Stimulated activated CD8-positive, alpha-beta memory T cell treated with anti-CD3 and anti-CD28 coated beads, Interleukin-4, amount 100 ng/mL, for 4 hours (primary cell): ENCODE measurements at places on chromosomes 16 and 17.

DNA sequence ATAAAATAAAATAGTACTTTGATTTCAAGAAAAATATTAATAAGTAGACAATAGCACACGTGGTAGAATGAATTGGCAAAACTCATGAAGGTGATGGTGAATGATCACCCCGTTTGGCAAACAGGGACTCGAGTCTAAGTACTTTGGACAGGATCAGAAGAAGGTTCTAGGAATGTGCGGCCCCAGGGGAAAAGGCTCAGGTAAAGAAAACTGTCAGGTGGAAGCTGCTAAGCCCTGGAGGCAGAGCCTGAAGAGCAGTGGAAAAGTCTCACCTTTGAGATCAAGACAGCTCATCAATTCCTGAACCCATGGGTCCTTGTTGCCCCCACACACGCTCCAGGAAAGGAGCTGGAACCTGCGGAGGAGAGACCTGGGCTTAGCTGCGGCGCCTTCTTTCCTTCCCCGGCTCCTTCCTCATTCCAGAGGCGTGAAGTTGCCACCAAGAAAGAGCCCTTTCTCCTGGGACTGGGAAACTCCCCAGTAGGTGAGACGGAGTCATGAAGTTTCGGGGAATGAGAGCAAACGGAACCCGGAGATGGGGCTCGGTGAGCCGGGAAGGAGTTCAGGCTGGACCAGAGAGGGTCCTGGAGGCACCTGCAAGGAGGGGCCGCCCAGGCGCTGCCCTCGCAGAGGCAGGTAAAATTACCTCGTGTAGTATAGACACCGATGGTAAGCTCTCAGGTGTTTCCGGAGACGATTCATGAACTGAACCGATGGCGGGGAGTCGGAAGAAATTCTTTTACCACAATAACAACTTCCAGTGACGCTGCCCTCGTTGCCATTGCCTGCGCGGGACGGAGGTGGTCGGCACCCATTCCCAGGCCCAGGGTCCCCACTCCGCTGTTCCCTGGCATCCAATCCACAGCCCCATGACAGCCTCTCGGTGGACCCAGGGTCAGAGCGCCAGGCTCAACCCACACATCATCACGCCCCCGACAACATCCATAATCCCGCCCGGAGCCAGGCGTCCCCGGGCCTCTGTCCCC, 1.2 kb upstream of the ZMYND15 start:
- DNase-seq: no peak

GRCh38 chr16:1884889-1885288, 12.9 kb upstream of the MEIOB start:
- no peak for DNase-seq

DNA sequence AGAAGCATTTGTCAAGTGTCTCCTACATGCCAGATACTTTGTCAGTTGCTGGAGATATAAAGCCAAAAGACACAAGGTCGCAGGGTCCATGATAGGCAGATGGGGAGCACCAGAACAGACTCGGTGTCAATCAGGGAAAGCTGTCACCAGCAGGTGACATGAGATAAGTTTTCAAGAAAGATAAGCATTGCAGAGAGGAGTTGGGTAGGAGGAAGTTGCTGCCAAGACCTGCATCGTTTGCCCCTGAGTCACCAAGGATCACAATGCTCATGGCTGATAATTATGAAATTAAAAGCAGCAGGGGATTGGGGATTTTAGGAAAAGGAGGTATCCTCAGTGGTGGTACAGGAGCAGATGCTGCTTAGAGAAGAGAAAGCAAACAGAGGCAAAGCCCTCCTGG, 551.1 kb upstream of the CDH11 start:
- no peak for DNase-seq

- no peak for DNase-seq
Observed at GRCh38 chr16:5875416-5875815, 777.8 kb upstream of the EEF2KMT start.

DNA sequence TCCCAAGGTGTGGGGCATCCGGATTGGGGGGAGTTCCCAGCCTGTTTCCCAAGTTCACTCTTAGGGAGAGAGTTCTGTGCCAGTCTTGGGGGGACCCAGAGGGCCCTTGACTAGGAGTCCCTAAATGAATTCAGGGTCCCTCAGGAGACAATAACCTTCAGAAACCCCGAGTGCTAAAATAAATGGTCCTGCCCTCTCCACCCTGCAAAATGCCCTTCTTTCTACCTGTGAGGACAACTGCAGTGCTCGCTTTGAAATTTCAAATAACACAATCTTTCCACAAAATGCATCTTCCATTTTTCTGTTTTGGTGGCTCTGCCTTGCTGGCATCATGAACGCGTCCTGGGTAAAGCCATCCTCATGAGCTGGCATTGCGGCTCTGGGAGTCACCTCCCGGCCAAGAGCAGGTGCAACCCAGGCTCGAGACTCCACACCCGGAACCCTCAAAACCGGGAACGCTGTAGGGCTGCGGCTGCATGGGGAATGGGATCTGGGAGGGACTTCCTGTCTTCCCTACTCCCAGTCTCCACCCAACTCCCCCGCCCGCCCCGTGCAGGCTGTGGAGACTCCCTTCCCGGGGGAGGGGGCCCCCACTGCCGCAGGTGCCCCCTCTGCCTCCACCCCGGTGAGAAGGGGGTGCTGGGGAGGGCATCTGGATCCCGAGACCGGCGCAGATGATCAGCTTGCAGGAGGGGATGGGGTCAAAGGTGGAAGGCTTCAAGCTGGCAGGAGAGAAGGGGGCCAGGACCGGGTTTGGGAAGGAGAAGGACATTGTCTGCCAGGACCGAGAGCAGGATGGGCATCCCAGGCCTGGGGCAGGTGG, at the start of gene ZNF205:
TSS of gene ZNF205 (plus strand) at position 529 of the 823 bp plus-strand sequence. CDS start 845 bp downstream, outside the sequence.
- DNase-seq: no peak

DNA sequence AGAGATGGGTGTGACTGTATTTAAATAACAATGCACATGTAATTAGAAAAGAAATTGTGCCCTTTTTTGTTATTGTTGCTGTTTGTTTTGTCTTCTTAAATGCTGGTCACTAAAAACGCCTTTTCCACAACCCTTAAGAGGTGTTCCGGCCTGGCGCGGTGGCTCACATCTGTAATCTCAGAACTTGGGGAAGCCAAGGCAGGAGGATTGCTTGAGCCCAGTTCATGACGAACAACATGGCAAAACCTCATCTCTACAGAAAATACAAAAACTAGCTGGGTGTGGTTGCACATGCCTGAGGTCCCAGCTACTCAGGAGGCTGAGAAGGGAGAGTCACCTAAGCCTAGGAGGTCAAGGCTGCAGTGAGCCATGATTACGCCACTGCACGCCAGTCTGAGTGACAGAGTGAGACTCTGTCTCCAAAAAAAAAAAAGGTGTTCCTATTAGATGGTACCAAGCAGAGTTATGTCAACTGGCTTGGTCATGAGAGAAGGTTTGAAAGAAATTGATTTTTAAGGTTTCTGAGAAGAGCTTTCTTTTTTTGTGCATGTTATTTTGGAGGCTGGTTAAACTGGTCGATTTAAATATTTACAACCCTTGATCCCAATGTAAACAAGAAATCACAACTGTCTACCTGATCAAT, 23.5 kb upstream of the RFFL start:
- no peak for DNase-seq

- DNase-seq: no peak
Observed at GRCh38 chr17:21368545-21369246, 7.5 kb upstream of the KCNJ12 start.

DNA sequence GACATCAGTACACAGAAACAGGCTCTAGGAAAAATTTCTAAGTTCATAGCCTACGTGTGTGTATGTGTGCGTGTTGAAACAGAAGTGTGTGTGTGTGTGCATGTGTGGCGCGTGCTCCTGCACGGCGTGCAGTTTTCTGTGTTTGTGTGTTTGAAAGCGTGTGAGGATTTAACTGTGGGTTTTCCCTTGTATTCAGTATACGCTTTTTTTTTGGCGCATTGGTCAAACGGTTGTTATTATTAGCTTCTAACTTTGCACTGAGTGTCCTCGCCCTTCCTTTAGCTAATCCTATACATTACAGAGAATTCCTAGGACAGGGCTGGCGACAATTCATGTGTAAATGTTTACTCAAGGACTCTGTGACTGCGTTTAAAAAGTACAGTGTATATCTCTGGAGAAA, 23.0 kb downstream of the TMC6 start:
- no peak for DNase-seq

DNA sequence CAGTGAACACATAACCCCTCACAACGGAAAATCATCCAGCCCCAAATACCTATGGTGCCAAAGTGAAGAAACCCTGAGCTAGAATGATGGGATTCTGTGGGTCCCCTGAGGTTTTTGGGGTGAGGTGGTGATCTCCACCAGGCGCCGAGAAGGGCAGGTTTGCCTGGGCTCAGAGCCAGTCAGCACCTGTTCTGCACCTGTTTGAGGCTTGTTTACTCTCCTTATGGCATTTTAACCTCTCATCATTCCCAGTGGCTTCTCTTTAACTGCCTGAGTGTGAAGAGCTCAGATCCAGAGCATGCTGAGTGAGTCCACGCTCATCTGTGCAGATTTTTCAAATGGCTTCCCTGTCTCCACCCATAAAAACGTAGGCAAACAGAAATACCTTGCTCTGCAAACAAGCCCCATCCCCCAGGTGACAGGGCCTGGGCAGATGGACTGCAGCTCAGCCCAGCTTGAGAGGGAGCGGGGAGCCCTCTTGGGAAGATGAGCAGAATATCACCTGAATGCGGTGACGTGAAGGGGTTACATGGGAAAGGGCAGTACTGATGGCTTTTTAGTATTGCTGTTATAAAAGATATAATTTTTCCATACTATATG, 40.1 kb upstream of the CLEC19A start:
- no peak for DNase-seq

GRCh38 chr16:50517450-50518252, 30.5 kb upstream of the NKD1 start:
- no peak for DNase-seq

GRCh38 chr17:31582151-31582907, 190.9 kb downstream of the RAB11FIP4 start:
- DNase-seq: no peak

GRCh38 chr17:57234739-57235092, 21.6 kb upstream of the MSI2 start:
- DNase-seq: no peak

- no peak for DNase-seq
Observed at GRCh38 chr16:66899310-66899944, 19.1 kb downstream of the PDP2 start.

DNA sequence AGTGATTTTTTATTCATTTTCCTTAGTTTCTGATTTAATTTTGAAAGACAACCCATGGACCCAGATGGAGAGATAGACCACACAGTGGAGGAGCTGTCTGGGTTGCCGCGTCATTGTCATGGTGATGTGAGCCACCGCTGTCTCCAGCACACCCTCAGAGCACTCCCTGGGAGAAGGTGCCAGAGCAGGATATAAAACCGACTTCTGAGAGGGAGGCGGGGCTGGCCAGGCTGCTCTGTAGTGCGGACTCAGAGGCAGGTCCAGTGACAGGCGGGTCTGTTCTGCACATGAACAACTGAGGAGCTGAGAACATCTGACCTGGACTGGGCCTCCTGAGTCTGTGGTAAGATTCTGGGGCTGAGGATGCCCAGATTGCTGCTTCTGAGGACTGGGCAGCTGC, 216.3 kb upstream of the NLRP1 start:
- DNase-seq: no peak
